ENCODE measurements at places on chromosomes 7 and 10.
A peak's percentile ranks its signal among the peaks of the same experiment; 100 is the strongest.

DNA sequence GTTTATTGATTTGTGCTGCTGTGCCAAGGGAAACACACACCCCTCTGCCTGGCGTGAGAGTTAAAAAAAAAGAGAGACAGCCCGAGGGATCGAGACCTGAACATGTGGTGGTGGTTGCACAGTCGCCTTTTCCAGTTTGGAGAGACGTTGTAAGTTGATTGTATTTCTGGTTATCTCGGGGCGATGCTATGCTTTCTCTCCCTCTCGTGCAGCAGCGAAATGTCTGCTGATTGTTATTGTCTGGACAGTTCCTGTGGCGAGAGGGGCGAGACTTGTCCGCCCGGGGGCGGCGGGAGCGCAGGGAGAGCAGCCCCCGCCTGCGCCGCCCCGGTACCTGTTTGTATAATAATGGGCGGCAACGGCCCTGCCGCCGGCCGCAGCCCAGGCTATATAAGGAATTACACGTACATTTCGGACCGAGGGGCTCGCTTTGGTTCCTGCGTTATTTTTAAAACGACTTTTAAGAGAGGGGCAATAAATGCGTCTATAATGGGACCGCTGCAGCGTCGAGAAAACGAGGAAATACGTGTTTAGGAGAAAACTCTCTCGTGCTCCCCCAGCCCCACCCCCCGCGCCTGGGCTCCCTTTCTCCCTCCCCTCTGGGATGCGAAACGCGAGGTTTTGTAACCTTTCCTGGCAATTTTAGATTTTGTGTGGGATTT, 1.7 kb downstream of the ZEB1 start:
- DNase-seq = peak; percentile 31

- DNase-seq = no peak
These were observed 162.9 kb downstream of the EGFR start for GRCh38 chr7:55181762-55182161.

GRCh38 chr7:131656980-131657723, 100.7 kb upstream of the PODXL start:
- no peak for DNase-seq

DNA sequence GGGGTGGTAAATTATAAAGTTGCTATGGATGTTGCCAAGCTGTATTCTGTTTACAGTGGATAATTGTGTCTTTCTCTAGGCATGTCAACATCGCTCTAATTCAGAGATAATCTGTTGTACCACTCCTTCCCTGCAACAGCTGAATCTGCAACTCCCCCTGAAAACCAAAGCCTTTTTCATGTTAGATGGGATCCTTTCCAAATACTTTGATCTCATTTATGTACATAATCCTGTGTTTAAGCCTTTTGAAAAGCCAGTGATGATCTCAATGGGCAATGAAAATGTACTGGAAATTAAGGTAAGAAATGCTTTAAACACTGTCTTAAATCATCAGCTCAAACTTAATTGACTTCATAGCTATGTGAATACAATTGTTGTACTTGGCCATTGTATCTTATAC, 91.0 kb downstream of the MET start:
- no peak for DNase-seq

DNA sequence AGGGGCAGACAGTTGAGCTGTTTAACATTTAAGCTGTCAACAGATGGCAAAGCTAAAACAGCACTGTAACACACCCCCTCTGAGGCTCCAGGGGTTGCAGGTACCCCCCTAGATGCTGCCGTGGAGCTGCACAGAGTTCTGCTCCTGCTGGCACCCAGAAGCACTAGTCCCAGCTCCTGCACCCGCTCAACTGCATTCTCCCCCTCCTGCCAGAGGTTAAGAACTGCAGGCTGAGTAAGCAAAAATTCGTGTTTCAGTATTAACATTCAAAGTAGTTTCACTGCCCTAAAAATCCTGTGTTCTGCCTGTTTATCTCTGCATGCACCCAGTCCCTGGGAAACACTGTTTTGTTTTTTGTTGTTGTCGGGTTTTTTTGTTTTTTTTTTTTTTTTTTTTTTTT, 790.8 kb upstream of the KCND2 start:
- DNase-seq = peak; percentile 3

GRCh38 chr7:146106319-146106718, 10.3 kb upstream of the CNTNAP2 start:
- no peak for DNase-seq

DNA sequence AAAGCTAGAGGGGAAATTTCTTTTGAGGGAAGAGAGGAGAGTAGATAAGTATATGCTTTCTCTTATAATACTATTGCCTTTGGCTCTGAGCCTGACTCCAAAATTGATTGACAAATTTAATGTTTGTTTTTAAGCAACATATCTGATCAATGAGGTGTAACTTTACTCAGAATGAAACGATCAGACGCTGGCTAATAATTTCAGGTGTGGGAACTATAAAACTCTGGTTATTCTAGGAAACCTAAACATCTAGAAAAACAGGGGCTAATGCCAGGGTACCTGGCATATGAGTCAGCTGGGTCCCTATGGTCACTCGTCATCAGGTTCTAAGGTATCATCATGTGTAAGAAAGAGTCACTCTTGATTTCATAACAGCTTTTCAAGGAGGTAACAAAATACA, 139.7 kb downstream of the ATE1 start:
- peak; percentile 89 for DNase-seq

GRCh38 chr10:14967897-14968296, 8.7 kb downstream of the MEIG1 start:
- DNase-seq = no peak

DNA sequence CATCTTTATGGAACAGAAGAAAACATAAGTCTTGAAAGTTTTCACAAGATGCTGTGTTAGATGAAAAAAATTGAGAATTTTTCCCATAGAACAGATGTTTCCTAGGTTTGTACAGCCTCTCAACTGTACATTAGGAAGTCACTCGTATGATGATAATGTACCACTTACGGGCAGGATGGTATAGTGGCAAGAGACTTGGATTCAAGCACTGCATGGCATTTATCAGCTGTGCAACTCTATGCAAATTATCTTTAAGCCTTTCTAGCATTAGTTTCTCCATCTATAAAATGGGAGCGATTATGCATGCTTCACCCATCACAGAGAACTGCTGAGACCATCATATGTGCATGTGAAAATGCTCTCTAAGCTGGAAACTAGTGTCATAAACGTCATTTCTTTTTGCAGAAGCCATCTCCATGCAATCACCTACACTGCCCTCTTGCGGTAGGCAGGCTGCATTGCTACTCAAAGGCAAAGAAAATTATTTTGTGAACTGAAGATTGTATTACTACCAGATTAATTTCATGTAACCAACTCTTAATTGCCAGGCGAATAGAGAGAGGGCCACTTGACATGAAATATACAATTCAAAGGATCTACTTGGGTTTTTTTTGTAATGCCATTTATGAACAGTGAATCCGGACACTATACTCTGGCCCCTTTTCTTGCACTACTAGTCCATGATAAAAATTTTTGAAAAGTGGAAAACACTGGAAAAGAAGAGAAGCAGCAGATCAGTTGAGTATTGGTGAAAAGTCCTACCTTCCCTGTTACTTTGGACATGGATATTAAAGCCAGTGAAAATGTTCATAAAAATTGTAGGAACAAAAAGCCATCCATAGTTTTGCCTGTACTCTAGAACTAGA, 102.3 kb downstream of the JAZF1 start:
- DNase-seq = peak; percentile 42

DNA sequence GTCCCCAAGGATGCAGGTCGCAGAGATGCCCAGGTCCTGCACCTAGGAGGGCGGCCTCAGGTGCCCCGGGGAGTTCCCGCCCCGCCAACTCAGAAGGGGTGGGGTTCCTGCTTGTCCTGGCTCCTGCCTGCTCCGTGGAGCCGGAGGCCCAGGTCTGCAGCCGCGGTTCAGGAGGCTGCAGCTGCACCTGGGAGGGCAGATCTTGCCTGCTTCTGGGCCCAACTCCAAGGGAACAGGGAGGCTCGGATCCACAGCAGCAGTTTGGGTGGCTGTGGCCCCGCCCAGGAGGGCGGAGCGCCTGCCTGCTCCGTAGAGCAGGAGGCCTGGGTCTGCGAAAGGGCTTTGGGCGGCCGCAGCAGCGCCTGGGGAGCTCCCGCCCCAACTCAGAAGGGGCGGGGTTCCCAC, 108.2 kb upstream of the EGR2 start:
- DNase-seq = no peak

GRCh38 chr7:53719122-53719521, 683.7 kb downstream of the POM121L12 start:
- no peak for DNase-seq

GRCh38 chr10:102670871-102671434, 26.7 kb downstream of the TRIM8 start:
- no peak for DNase-seq
